ENCODE measurements at places on chromosomes 1 and 21.

DNA sequence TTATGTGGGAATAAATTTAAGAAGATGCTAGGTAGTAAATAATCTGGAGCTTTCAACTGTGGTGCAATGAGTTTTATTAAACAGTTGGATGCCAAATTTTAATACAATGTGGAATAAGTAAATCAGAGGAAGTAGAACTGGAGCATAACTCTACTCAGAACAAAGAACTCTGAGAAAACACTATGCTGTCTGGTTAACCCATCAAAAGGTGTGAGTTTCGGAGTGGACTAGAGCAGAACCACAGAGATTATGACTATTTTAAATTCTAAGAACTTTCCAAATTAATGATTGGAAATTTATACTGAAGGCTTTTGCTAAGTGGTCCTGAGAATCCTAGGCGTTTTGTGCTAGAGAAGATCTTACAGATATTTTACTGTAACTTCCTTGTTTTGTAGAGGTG is 132.2 kb downstream of the NTMT2 start:
- no peak for DNase-seq

GRCh38 chr1:53473463-53473862 is 14.3 kb downstream of the DMRTB1 start:
- no peak for DNase-seq

DNA sequence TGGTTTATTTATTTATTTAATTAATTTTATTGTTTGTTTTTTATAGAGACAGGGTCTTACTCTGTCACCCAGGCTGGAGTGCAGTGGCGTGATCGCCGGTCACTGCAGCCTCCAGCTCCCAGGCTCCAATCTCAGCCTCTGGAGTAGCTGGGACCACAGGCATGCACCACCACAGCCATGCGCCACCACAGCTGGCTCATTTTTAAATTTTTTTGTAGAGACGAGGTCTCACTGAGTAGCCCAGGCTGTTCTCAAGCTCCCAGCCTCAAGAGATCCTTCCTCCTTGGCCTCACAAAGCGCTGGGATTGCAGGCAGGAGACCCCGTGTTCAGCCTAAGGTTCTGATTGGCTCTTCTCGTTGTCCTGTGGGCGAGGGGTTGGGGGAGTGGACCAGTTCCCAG is 22.1 kb downstream of the UMODL1 start:
- no peak for DNase-seq

DNA sequence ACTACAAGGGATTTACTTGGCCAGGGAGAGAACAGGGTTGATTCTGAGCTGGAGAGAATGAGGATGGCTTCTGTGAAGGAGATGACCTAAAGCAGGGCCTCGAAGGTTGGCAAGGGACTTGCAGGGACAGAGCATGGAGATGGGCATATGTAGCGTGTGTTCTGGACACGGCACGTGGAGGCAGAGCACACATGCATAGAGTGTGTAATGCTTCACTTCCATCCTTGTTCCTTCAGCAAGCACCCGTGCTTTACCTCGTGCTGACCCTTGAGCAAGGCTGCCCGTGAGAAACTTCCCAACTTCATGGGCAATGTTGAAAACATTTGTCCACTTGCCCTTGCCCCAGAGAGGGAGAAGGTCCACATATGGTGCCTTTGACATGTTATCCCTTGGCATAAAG is 33.1 kb downstream of the NFIA start:
- DNase-seq, result no peak

- no peak for DNase-seq
These were observed 52.5 kb downstream of the TTC13 start for GRCh38 chr1:230926182-230926581.

- DNase-seq, result no peak
These were observed 20.8 kb upstream of the NCF2 start for GRCh38 chr1:183611021-183611420.

DNA sequence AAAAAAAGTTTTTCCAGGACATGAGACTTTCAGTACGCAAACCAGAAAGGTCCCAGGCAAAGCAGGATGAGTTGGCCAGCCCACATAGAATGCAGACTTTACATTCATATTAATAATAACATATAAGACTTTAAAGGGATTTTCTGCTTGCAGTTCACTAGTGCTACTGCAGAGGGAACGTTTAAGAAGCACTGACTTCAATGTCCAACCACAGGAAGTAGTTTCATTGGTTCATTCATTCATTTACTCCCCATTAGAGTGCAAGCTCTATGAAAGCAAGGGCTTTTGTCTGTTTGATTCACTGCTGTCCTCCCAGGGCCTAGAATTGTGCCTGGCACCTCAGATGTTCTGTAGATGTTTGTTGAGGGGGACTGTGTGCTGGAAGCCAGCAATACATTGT is 11.8 kb upstream of the SERINC2 start:
- no peak for DNase-seq

- DNase-seq, result no peak
These were observed 344.7 kb downstream of the DUSP10 start for GRCh38 chr1:221397141-221397540.

GRCh38 chr1:20192364-20192763 is 6.0 kb upstream of the PLA2G2C start:
- DNase-seq, result no peak

DNA sequence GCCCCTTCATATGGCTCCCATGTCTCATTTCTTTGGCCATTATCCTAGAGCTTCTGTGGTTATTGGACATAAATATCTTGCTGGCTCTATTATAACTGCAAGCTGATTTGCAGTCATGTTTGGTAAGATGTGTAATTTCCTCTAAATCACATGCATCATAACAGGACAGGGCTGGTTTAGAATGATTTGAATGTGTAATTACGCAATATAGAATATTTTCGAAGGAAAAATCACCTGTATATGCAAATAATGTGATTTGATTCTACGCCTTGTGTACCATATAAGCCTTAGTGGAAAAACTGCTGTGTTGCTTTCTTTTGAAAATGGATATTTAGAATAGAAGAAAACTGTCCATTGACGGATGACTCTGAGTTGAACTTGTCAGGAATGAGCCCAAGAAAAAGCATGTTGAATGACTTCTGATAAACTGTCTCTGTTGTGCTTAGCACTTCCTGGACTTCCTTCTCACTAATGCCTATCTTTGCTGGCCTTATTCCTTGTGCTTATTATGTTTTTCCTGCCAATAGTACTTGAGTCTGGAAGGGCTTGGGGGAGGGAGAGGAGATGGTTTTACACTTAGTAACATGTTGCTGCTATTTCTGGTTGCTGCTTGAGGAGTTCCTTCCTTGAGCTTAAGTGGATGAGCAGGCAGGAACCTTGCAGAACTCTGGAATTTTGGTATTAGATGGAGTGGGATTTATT is 6.5 kb downstream of the CACHD1 start:
- no peak for DNase-seq

DNA sequence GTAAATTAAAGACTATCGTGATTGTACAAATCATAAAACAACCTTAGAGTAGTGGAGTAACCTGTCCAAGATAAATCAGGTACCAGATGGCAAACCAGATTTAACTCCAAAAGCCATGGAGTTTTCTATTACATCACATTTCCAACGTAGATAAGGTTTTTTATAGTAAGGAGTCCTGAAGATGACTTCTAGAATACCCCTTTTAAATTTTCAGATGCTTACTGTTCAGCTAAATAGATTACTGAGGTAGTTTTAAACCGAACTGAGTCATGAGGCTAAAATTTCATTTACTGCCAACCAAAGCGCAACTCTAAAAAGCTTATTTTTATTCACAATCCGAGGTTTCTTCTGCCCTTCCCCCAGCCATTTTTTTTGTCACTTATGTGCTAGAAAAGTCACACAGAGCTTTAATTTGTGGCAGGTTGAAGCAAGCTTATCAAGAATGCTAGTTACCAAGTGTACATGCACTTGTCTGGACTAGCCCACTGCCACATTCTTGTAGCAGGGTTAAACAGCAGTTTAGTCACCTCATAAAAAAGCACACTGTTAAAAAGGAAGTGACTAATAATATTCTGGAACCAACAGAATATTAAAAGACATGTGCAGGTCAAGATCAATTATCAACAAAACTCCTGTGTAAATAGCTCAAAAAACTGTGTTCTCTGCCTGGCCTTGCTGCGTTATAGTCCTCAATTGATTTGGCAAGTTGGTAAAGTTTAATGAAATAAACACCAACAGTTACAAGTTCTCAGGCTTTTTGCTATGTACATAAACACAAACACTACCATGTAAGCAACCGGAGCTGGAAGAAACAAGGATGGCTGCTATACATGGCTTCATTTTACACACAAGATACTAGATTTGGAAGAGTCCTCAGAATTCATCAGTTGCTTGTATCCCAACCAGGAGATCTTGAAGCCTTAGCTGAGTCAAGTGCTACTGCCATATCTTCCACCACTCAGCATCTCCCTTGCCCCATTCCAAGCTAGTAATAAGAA is 180.3 kb upstream of the DMRTA2 start:
- DNase-seq, result no peak

DNA sequence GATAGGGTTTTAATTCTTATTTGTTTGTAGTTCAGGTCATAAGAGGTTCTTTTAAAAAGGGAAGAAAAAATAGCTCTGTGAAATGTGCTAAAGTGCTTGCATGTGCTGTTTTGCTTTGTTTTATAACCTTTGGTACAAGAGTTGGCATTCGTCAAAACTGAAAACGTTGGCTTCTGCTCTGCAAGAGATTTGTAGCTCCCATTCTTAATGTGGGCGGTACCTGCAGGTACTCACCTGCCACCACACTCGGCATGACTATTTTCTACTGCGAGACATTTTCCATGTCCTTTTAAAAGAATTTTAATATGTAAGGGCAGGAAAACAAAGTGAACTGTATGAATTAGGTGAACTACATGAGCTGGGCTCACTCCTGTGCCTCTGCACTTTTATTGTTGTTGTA is 92.6 kb downstream of the ADARB1 start:
- DNase-seq, result no peak

DNA sequence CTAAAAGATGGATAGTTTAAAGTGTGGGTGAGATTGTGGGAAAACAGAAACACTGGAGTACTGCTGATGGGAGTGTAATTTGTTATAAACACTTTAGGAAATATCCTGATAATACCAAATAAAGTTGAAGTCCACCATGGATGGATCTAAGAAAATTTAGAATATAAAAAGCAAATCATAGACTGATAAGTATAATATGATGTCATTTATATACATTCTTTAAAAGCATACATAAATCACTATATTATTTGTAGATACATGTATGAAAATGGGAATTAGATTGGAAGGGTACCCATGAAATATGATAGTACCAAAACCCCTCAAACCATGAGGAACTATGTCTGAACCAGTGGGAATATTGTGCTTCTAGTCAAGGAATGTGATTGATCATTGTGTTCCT is 7.9 kb downstream of the ZMPSTE24 start:
- DNase-seq, result no peak

- no peak for DNase-seq
These were observed 46.1 kb downstream of the ADAMTS1 start for GRCh38 chr21:26798856-26799751.

DNA sequence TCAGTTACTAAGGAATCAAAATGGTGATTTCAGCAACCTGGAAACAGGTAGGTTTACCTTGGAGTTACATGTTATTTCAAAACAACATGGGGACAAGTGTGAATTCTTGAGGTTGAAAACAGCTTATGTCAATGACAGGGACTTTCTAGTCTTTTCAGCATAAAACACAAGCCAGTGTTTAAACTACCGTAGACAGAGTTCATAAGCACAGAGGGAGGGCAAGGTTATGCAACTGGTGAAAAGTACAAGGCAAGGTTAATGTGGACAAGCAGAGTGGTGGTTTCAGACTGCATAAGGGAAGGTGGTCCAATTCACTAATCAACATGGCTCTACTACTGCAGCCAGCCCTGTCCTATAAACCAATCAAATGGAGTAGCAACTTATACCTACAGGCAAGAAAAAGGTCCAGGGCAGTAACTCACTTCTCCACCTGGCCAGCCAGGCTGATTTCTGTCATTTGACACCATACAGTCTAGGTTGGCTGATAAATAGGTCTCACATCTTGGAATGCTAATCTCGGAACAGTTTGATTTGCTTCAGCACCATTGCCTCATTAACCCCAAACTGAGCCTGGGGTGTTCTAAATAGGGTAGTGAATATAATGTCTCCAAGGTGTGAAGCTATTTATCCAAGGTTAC is 250.3 kb upstream of the PROX1 start:
- DNase-seq, result peak; percentile 55

- DNase-seq, result no peak
These were observed 216.3 kb upstream of the CAMK1G start for GRCh38 chr1:209367061-209367772.

GRCh38 chr1:25799352-25799934 is 550 bp upstream of the SELENON start:
- peak; percentile 64 for DNase-seq

GRCh38 chr1:85219853-85220610 is 19.2 kb upstream of the SYDE2 start:
- DNase-seq, result no peak

DNA sequence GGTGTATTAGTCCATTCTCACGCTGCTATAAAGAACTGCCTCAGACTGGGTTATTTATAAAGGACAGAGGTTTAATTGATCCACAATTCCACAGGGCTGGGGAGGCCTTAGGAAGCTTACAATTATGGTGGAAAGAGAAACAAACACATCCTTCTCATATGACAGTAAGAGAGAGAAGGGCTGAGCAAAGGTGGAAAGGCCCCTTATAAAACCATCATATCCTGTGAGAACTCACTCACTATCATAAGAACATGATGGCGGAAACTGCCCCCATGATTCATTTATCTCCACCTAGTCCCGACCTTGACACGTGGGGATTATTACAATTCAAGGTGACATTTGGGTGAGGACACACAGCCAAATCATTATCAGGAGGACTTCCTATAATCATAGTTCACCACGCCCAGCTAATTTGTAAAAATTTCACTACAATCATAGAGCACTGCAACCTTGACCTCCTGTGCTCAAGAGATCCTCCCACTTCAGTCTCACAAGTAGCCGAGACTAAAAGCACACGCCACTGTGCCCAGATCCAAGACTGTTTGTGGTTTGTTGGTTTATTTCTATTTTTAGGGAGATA is 164.9 kb downstream of the RERE start:
- DNase-seq, result no peak

GRCh38 chr1:83512373-83513193 is 486.3 kb downstream of the TTLL7 start:
- DNase-seq, result no peak

GRCh38 chr21:42498012-42498411 is 2.0 kb upstream of the RSPH1 start:
- DNase-seq, result no peak

DNA sequence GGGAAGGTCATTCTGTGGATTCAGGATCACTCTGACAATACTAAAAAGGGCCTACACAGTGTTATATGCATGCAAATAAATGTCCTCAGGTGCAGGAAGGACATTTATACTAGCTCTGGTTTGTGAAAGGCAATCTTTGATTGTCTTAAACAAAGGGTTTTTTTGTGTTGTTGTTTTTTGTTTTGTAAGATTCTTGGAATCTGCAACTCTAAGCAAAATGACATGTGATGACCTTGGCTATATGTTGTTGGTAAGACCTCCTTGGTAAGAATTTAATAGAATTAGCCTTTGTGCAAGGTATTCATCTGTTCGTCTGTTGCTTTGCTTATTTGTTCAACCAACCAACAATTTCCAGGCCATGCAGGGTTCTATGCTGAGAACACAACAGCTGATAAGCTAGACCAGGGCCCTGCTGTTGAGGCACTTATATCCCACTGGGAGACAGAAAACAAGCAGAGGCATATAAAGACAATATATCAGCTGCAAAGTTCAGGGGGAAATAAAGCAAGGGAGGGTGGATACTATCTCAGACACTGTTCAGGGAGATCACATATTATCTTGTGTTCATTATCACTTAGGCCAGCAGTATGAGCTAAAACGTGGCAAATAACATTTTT is 60.3 kb downstream of the FH start:
- no peak for DNase-seq

Data from kidney (tissue), 22 donors.